ENCODE measurements at places on chromosomes 3 and 15.

DNA sequence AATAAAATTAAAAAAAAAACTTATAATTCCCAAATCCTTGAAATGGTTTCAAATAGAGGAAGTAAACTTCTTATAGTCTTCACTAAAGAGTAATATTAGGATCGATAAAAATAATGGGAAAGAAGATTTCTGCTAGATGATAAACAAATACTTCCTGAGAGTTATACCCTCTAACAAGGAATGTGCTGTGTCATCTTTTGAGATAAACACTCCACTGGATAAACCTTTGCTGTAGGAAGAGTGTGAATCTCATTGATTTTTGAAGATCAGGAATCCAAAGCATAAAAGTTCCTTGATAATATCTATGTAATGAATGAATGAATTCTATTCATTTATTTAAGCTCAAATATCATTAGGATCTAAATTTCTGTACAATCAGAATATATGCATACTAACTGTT, 161.0 kb upstream of the GBE1 start:
- no peak for DNase-seq

DNA sequence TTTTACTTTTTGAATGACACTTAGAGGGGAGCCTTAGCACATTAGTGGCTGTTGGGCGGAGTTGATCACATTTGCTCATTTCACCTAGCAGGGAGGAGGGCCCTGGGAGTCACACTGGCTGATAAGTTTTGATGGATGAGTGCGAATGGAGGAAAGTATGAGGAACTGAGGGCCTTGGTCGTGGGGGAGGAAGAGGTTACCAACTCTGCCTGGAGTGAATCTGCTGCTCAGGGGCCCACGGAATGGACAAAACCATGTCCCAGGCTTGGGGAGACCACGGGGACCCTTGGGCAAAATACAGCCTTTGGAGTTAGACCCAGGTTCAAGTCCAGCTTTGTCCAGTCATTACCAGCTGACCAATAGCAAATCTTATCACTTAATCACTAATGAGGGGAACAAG, 5.1 kb upstream of the FLNB start:
- DNase-seq = no peak

- DNase-seq = no peak
Observed at GRCh38 chr15:70133296-70133695, 35.6 kb upstream of the TLE3 start.

GRCh38 chr3:42876940-42877720, 1.5 kb upstream of the CYP8B1 start:
- no peak for DNase-seq

DNA sequence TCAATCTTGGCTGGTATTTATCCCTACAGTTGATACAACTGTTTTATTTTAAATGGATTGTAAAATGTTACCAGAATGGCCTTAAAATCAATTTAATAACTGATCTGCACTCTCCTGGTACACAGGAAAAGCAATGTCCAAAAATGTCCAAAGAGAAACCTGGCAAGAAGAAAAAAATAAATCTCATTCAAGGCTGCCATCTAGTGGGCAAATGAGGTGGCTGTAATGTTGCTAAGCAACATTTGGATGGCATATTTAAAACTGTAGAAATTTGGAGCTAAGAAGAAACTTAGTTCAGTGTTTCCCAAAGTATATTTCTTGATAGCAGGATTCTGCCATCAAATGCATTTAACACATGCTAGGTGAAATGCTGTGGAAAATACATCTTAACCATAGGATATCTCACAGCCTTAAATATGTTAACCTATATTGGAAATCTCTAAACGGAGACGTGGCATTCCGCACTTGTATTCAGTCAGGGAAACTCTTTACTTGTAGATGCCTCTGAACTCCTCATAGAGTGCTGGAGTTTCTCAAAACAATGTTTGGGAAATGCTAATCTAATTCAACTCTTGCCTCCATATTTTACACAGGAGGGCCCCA, 216.8 kb downstream of the ERC2 start:
- peak; percentile 21 for DNase-seq

DNA sequence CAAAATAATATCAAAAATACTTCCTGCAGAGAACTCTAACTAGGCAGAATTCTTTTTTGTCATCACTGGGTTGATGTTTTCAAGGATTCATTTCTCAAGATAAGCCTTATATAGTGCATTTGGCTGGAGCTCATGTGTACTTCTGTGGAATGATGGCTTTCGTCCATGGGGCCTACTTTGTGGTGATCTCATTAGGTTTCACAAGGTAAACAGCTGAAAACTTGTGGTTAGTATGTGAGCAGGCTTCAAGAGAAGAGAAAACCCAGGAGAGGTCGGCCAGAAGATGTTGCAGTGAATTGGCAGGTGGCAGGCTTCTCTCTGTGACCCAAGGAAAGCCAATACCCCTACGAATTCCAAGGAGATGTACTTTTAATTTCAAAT, 121.4 kb upstream of the PHLDB2 start:
- DNase-seq = no peak

DNA sequence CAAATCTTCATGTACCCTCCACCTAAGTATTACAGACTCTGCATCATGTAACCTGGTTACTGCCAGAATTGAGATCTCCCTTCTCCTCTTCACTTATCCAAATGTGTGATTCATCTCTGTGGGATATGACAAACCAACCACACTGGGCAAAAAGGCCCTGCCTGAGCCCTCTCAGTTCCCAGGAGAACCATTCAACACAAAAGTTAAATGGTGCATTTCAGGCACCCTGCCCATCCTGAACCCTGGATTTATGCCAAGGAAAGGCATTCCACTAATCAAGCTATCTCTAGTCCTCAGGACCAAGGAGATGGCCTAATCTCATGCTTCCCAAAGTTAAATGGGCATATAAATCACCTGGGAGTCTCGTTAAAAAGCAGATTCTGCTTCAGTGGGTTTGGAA, 108.5 kb downstream of the TNIK start:
- no peak for DNase-seq

DNA sequence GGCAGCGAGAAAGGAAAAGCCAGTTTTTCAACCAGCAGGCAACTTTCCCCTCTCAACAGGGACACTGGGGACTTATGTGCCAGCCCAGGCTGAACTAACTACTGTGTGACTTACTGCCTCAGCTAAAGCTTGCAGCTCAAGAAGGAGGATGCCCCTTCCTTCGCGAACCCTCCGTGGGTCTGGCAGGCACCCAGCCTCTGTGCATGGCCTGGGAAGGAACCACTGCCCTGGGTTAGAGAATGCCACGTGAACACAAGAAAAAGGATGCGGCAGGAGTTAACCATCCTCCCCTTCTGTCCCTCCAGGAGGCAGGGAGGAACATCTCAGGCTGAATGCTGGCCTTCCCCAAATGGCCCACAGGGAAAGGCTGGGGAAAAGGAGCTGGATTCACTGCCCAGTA, 29.0 kb downstream of the CHDH start:
- no peak for DNase-seq

DNA sequence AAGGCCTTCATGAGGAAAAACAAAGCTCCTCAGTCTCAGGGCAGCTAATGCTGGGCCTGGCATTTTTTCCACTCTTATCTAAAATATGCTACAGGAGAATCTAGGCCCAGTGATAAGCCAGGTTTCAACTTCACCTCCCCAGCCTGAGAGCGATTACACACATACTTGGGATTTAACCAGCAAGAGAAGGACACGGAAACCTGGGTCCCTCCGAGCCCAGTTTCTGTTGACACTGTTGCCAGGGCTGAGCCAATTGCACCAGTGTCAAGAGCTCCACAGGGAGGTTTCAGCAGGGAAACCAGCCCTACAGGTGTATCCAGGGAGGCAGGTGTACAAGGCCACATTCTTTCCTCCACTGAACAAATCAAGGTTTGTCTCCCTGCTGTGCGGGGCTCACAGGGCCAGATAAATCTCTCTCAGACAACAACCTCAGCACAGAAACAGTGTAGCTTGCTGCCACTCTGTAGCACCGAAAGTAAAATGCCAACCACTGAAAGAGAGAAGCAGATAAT, 85.4 kb downstream of the MAGI1 start:
- DNase-seq = peak; percentile 77

DNA sequence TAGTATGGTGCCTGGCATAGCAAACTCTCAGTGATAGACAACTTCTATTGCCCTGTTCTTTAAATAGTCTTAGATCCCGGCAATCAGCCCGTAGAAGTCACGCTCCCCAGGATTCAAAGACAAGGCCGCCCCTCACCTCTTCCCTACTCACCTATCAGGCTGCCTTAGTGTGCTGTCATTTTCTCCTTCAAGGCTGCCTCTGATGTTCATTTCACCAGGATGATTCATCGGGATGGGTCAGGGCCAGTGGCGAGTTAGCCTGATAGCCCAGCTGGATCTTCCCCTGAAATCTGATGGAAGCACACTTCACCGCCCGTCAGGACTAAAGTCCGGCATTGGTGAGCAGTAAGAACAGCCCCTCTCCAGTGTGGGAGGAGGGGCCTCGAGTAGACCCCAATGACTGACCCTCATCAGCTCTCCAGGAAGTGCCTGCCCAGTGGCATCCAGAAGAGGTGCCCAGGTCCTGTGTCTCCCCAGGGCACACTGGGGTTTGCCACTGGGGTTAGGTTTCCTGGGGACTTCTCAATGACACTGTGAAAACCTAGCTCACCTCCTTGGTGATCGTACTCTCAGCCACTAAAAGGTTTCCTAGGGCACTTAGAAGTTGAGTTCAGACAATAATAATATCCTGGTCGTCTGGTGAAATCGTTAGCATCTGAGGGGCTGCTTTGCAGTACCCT, 37.5 kb downstream of the TPM1 start:
- no peak for DNase-seq

DNA sequence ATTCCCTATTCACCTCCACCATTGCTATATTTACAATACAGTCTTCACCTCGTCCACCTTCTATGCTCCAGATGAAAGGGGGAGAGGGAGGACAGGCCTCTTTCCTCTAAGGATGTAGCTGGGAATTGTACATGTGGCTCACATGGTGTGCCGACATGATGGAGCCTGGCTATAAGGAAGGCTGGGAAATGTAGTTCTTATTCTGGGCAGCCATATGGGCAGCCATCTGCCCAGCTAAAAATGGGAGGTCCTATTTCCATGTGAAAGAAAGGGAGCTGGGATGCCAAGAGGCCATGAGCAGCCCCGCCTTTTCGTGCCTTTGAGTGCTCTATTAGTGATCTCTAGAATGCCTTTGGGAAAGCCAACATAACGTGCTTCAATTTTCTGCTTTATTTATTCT, 27.1 kb upstream of the MGLL start:
- no peak for DNase-seq

DNA sequence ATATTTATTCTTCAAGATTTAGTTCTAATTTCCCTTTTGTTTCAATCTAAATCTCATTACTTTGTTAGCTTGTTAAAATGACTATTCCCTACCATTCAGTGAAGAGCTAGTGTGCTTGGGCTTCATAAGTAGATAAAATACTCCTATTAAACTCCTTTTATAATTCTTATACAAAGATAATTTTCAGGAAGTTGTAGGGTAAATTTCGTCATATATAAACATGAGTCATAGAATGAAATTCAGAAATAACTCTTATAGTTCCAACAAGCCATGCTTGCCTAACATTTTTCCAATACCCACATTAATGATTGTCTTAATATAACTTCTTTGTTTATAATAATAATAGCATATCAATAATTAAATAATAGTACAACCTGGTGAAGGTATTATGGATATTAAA, 407.3 kb downstream of the NAALADL2 start:
- no peak for DNase-seq

- no peak for DNase-seq
Observed at GRCh38 chr15:62855085-62855476, 187.5 kb upstream of the TPM1 start.

DNA sequence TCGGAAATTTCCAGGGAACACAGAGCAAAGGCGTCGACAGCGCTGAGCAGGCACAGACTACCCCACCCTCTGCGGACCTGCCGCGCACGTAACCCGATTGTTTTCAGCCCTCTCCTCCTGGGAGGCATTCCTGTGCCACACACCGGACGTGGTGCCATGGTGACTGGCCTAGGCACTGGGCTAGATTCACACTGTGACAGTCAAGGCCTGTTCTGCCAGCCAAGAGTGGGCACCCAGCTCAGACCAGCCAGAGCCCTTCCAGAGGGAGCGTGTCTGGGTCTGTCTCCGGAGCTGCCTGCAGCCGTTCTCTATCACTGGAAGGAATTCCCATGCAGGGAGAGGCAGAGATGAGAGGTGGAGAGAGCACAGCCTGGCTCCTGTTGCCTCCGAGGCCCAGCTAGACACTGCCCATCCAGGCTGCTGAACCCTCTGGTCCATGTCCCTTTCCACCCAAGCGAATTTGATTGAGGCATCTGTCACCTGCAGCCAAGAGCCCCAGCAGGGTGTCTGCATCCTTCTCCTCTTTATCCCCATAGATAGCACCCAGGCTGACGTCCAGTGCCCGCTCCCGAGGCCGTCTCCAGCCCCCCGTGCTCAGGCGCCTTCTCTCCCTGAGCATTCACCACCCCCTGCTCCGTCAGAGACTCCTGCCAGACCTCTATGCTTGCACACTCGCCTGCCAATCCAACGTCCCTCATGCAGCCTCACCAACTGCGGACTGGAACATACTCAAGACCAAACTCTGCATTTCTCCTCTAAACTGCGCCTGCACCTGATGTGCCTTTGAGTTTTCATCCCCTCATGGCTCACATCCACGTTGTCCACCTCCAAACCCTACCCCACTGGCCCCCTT, 267.5 kb downstream of the OCA2 start:
- no peak for DNase-seq

- no peak for DNase-seq
Observed at GRCh38 chr15:26365077-26365476, 407.8 kb downstream of the GABRB3 start.

DNA sequence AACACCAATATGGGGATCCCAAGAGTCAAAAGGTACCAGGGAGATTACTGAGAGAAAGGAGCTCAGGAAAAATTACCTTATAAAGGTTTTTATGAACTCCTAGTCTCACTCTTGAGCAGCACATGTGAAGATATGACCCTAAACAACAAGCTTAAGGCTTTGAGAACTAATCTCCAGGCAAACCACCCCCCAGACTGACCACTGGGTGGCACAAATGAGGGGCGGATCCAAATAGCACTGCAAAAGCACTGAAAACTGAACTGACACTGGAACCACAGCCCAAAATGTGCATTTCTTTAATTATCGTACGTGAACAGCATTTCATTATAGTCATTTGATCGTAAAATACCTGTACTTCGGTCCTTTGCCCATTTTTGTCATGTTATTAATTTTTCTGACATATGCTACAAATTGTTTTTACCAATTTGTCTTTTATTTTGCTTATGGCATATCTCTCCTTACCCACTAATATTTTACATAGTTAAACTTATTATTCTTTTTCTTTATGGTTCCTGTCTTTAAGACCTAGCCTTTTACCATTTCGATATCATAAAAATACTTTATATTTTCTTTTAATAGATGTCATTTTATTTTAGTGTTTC, 31.5 kb upstream of the TFDP2 start:
- peak; percentile 24 for DNase-seq

GRCh38 chr15:58459045-58459444, 27.3 kb downstream of the LIPC start:
- no peak for DNase-seq

- DNase-seq = peak; percentile 37
Observed at GRCh38 chr3:74614107-74614967, at the start of gene CNTN3. CNTN3 (minus strand) TSS chr3:74614659; CDS start chr3:74521112, 93,547 bp downstream.

- DNase-seq = no peak
Observed at GRCh38 chr3:171284308-171285075, 175.7 kb downstream of the TNIK start.

Data from left colon (tissue), 2 donors.